ENCODE measurements at places on chromosomes 16 and 17.

DNA sequence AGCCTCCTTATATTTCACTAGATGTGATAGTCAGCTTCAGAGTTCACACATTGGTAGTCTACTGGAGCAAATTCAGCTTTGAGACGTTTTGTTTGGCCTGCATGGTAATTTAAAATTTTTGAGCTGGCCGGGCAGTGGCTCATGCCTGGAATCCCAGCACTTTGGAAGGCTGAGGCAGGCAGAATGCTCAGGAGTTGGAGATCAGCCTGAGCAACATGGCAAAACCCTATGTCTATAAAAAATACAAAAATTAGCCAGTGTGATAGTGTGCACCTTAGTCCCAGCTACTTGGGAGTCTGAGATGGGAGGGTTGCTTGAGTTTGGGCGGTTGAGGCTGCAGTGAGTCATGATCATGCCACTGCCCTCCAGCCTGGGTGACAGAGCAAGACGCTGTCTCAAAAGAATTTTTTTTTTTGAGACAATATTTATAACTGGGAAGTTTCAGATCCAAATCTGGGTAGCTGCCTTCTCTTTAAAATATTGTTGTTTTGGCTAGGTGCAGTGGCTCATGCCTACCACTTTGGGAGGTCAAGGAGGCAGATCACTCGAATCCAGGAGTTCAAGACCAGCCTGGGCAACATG, 4.8 kb upstream of the BLMH start:
- DNase-seq, result no peak

GRCh38 chr17:22704674-22705073, 1012.4 kb downstream of the KCNJ18 start:
- DNase-seq, result no peak

- no peak for DNase-seq
Observed at GRCh38 chr17:27269201-27269600, 24.7 kb upstream of the WSB1 start.

GRCh38 chr17:10702574-10702973, 5.2 kb downstream of the ADPRM start:
- DNase-seq, result no peak

GRCh38 chr16:58425756-58426494, 33.7 kb downstream of the GINS3 start:
- DNase-seq, result no peak

DNA sequence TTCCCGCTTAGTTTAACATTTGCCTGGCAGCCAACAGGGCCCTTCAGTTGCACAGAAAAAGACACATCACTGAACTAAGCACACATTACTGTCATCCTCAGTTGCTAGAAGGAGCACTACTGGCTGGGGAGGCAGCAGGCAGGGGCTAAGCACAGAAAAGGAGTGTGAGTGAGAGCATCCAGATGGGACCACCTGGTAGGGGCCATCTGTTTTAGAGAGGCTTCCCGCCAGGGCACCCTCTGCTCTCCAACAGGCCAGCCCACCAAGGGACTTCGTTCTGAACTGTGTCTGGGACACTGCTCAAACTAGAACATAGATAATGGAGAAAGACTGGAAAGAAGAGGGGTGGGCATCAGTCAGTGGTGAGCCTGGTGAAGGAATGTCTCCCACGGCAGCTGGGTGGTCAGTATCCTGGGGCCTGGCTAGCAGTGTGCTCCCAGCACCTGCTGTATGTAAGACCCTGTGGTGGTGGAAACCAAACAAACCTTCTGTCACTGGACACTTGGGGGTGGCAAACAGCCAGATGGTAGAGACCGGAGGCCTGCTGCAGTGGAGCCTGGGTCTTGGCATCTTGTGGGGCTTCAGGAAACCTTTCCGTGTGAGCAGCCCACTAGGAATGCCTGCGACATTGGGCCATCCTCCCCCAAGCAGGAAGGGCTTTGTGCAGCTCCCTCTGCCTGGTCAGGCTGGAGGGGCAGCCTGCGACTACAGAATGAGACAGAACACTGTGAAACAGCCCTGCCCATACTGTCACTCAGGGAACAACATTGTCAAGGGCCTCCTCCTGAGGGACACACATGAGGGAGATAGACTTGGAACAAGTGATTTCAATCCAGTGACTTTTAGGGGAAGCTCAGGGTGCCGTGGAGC, 12.8 kb upstream of the RANGRF start:
- DNase-seq, result no peak

- DNase-seq, result no peak
Observed at GRCh38 chr16:13552062-13552959, 367.6 kb upstream of the ERCC4 start.
